ENCODE measurements at places on chromosomes 1 and 21. TPM values are rescaled to one million over a fixed set of nuclear protein-coding genes. Genes with fewer than 3 reads are reported as not detected.

DNA sequence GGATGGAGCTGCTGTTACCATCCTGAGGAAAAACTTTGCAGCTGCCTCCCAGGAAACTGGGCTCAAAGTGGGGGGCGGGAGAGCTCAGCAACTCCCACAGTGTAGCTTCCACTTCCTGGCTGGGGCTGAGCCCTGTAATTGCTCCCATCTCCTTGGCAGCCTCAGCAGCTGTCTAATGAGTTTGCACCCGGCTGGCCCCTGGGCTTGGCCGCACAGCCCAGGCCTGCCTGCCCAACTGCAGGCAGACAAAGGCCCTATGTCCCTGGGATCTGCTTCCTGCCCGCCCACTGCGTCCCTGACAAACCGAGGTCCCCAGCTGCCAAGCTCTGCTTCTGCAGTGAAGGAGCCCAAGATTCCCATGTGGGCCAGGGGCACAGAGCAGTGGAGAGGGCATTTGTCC is 30.1 kb downstream of the EDN2 start:
- no peaks in the 10 kb centered on the region for H3K36me3 ChIP-seq
- no peaks in the 10 kb centered on the region for H3K27me3 ChIP-seq
- H3K4me1 ChIP-seq: peaks cover 3% of the 10 kb centered on the region
- peak overlapping the region; percentile 22 for H3K27ac ChIP-seq
- no peak overlapping the region for H3K4me3 ChIP-seq

DNA sequence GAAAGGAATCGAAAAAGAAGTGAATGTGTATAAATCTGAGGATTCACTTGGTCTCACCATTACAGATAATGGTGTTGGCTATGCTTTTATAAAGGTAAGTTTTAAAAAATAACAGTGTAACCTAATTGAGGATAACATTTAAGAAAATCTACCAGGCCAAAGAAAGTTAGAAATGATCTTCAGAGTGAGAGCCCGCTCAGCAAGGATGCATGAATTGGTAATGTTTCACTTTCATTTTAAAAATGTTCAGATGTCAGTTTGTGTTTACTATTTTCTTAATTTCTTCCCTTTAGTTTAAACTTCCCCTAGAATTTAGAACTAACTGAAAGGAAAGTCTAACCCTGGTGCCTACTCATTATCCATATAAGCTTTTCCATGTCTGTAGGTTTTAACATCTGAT is 35.0 kb downstream of the GIPC2 start:
- H3K4me3 ChIP-seq: no peak overlapping the region
- no peaks in the 10 kb centered on the region for H3K4me1 ChIP-seq
- H3K27me3 ChIP-seq: no peaks in the 10 kb centered on the region
- no peak for DNase-seq

DNA sequence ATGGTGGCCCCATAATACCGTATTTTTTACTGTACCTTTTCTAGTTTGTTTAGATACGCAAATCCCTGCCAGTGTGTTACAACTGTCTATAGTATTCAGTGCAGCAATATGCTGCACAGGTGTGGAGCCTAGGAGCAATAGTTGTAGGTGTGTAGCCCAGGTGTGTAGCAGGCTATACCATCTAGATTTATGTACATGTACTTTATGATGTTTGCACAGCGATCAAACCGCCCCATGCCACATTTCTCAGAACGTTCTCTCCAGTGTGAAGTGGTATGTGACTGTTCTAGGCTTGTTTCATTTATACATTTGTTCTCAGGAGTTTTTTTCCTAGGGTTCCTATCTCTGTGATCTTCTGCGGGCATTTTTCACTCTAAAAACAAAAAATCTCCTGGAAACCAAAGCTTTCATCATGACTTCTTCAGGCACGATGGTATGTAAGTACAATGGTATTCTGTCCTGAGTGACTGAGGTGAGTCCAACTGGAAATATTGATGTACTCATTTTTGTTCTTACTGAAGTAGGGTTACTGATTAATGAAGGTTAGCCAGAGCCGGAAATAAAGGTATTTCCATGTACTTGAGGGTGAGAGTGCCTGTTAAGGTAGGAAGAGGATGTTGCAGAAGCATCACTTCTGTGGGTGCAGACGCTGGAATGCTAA is 153.0 kb downstream of the GABPA start:
- H3K4me1 ChIP-seq: peaks cover 6% of the 10 kb centered on the region
- no peaks in the 10 kb centered on the region for H3K27me3 ChIP-seq
- peak overlapping the region; percentile 83 for H3K27ac ChIP-seq
- no peak overlapping the region for H3K4me3 ChIP-seq

- no peaks in the 10 kb centered on the region for H3K27me3 ChIP-seq
- H3K27ac ChIP-seq: no peak overlapping the region
Measured at GRCh38 chr21:38903690-38904139, 98.0 kb downstream of the ETS2 start.

DNA sequence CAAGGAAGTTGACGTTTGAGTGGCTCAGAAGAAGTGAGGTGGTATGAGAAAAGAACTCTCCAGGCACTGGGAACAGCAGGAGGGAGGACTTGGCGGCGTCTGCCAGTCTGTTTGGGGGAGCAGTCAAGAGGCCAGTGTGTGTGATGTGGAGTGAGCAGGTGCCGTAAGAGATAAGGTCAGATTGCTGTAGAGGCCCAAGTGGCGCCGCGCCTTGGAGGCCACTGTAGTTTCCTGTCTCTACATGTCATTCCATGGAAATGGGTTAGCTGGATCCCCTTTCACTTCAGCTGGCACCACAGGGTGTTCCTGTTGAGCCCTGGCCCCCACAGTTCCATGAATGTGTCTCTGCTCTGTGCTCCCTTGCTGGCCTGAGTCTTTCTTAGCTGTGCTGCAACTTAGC is 35.5 kb upstream of the PTPRF start:
- no peaks in the 10 kb centered on the region for H3K36me3 ChIP-seq
- no peaks in the 10 kb centered on the region for H3K4me1 ChIP-seq
- H3K27me3 ChIP-seq: no peaks in the 10 kb centered on the region
- no peak overlapping the region for H3K4me3 ChIP-seq
- DNase-seq: no peak

GRCh38 chr1:117592155-117592554 is 13.7 kb upstream of the TENT5C start:
- no peak overlapping the region for H3K27ac ChIP-seq
- peak; percentile 77 for DNase-seq
- no peaks in the 10 kb centered on the region for H3K36me3 ChIP-seq
- H3K4me1 ChIP-seq: peaks cover 10% of the 10 kb centered on the region

The CD84 gene
- 3.0 TPM for total RNA-seq

The HCRTR1 gene
- total RNA-seq: not detected

Measured in colonic mucosa (tissue), 4 donors.